ENCODE measurements at places on chromosomes 6 and 20.

GRCh38 chr20:251354-251753, 6.2 kb upstream of the DEFB132 start:
- DNase-seq = no peak

GRCh38 chr6:100968949-100969348, 87.8 kb upstream of the ASCC3 start:
- no peak for DNase-seq

DNA sequence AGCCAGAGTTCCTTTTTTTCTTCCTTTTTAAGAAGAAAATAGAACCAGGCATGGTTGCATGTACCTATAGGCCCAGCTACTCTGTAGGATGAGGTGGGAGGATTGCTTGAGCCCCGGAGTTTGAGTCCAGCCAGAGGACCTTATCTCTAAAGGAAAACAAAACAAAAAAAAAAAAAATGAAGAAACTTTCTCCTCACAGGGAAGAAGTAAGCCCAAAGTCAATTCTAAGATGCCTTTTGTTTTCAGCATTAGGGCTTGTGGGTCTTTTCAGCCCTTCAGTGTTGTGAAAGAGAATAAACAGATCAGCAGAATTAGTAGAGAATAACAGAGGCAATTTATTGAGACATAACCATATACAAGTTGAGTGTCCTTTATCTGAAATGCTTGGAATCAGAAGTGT, 26.8 kb downstream of the ZNF451 start:
- DNase-seq = no peak

DNA sequence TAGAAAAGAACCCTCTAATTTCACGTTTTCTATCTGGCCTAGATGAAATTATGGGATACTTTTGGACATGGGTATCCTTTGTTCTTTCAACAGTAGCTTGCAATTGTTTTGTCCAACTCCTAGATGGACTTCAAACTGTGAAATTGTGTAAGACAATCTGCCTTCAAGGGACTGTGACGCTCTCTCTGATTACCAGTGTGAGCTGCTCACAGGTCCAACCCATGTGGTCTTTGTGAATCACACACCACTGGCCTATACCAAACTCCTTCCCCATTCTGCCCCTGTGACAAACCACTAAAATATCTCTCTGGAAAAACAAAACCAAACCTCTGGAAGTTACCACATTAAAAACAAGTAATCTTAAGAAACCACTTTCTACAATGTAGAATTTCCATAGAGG, 59.5 kb downstream of the NINL start:
- no peak for DNase-seq

DNA sequence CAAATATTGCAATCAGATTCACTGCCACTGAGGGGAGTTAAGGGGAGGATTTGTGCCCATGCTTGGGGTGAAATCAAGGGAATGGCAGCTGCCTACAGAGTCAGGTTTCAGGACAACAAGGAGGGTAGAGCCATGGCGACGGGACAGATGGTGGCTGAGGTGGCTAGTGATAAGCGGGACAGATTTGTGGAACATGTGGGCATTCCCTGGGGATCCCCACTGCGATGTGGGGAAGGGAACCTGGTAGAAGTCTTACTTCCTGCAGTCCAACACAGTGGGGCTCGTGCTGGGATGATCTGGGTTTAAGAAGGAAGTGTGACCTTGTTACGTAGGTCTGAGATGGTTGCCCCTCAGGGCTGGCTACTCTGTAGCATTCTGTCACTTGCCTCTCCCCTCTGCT, 292.0 kb upstream of the JARID2 start:
- no peak for DNase-seq

- DNase-seq = no peak
Measured at GRCh38 chr6:158622545-158623190, 21.9 kb downstream of the DYNLT1 start.

Data from hematopoietic multipotent progenitor cell treated with erythropoietin and hydrocortisone succinate and interleukin-3 and kit ligand, for 15 days (in vitro differentiated cells).